RKO (cell line): ENCODE measurements at places on chromosomes 11 and 22.

- peak; percentile 5 for DNase-seq
These were observed 241.8 kb upstream of the ARHGAP42 start for GRCh38 chr11:100445231-100445735.

DNA sequence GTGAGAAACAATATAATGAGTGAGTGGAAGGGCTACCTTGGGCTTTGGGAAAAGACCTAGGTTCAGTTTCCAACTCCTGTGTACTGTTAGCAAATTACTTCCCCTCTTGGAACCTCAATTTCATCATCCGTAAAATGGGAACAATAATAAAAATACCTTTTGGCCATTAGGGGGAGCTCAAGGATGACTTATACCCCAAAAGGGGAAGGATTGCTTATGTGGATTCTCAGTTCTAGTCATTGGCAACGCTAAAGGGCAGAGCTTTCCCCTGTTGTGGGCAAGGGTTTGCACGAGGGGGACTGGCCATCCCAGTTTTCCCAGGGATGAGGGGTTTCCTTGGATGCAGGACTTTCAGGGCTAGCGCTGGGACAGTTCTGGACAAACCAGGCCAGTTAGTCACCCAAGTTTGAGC is 3.1 kb upstream of the COMMD9 start:
- DNase-seq = peak; percentile 58

- DNase-seq = no peak
These were observed 116.5 kb downstream of the CD44 start for GRCh38 chr11:35255514-35255913.

DNA sequence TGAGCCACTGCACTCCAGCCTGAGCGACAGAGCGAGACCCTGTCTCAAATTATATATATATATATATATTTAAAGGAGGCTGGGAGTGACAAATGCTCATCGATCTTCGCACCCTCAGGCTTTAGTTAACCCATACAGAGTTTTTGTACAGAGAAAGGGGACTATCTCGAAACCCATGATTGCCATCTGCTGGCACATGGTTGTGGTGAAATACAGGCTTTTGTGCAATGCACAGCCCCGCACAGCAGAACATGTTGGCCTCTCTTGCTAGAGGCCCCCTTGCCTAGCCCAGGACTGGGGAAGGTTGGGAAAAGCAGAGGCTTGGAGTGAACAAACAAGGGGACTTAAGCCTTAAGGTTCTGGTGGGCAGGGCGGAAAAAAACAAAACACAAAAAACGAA is 3.6 kb downstream of the MYBPC3 start:
- DNase-seq = peak; percentile 51

DNA sequence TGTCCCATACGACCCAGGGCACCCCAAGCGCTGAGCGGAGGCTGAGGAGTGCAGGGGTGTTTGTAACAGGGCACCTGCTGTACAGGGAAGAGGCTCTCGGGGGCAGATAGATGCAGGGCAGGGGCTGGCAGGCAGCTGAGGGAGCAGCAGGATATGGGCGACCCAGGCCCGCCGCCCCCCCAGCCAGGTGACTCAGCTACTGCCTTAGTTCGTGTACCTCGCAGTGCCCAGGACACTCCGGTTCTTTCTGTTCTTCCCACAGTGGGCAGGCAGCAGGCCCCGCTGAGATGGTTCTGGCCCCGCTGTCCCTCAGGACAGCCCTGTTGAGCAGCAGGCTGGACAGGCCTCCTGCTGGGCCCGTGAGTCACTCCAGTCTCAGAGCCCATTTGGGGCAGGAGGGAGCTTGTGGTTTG is 16.2 kb downstream of the PHLDA2 start:
- no peak for DNase-seq

GRCh38 chr11:108115500-108116140 is 5.7 kb upstream of the ACAT1 start:
- DNase-seq = peak; percentile 72

DNA sequence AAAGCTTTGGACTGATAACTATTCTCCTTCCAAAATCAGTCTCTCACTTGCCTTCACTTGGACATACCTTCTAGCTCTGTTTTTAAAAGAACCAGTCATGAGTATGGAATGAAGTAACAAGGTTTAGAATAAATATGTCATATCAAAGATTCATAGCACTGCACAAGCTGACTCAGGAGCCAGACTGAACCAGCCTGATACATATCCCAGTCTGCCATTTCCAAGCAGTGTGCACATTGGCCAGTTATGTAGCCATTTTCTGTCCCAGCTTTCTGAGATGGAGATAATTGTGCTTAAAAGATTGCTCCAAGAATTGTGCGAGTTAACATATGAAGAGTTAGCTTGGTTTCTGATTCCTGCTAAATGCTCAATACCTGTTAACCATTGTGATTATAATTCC is 311.3 kb downstream of the C11orf87 start:
- peak; percentile 19 for DNase-seq

- no peak for DNase-seq
These were observed 223.7 kb upstream of the ZC3H12C start for GRCh38 chr11:109869536-109869935.

GRCh38 chr11:127919206-127920000 is 668.0 kb downstream of the ETS1 start:
- DNase-seq = peak; percentile 62

- no peak for DNase-seq
These were observed 13.7 kb downstream of the RASD2 start for GRCh38 chr22:35554297-35554845.

- no peak for DNase-seq
These were observed 77.4 kb downstream of the MS4A13 start for GRCh38 chr11:60592601-60593000.

GRCh38 chr11:2994336-2994730 is 2.2 kb upstream of the NAP1L4 start:
- no peak for DNase-seq

DNA sequence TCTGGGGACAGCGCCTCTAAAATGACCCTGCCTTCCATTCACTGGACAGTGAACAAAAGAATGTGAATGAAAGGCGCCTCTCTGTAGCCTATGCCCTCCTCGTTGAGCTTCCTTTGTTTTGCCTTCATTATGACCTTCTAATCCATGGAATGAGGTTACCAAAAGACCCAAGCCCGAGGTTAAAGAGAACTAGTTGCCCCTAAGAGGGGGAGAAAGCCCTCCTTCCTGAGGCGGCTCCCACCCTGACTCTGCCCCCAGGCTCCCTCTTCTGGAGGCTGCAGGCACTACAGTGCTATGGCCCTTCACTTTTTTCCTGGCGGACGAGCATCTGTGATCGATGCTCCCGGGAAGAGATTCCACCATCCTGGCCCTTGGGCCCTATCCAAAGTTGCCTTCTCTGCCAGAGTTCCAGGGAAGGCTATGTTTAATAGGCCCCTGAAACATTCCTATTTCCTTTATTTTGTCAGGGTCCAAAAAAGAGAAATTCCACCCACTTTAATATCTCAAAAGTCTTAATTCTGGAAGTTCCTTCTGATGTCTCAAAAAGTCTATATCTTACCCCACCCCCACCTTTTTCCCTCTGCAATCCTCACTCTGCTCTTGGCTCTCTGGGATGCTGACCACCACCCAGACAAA is 147.3 kb downstream of the FEZ1 start:
- peak; percentile 14 for DNase-seq

DNA sequence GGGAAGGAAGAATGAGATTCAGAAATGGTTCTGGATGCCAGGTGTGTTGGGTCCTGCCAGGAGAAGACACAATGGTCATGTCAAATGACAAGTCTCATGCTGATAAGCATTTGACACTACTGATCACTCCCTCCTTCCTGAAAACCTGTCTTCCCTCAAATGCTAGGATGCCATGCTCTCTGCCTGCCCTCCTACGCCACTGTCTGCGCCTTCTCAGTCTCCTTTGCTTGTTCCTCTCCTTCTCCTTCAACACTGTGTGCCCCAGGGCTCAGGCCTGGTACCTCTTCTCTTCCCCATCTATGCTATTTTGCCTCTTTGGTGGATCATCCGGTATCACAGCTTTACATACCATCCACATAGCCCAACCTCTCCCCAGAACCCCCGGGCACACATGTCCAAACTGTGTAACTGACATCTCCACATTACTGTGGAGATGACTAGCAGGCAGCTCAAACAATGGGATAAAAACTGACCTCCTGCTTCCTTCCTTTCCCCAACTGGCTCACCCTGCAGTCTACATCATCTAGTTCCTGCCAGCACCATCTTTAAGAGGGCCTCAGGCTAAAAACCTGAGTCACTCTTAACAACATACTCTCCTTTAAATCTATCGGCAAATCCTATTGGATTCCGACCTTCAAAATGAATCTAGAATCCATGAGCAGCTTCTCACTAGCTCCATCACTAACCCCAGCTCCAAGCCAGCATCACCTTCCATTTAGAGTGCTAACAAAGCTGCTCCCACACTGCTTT is 8.2 kb downstream of the AP1B1 start:
- no peak for DNase-seq

GRCh38 chr11:119692540-119692820 is 36.5 kb downstream of the NECTIN1 start:
- DNase-seq = no peak

GRCh38 chr11:130192845-130193267 is 33.3 kb downstream of the ST14 start:
- no peak for DNase-seq

DNA sequence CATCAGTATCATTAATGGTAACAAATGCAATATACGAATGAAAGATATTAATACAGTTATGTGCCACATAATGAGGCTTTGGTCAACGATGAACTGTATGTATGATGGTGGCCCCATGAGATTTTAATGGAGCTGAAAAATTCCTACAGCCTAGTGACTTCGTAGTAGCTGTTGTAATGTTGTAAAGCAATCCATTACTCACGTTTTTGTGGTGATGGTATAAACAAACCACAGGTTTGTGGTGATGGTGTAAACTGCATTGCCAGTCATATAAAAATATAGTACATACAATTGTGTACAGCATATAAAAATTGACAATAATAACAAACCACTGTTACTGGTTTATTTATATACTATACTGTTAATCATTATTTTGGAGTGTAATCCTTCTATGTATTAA is 27.4 kb upstream of the GRIA4 start:
- no peak for DNase-seq
